ENCODE measurements at places on chromosomes 1 and 21.

DNA sequence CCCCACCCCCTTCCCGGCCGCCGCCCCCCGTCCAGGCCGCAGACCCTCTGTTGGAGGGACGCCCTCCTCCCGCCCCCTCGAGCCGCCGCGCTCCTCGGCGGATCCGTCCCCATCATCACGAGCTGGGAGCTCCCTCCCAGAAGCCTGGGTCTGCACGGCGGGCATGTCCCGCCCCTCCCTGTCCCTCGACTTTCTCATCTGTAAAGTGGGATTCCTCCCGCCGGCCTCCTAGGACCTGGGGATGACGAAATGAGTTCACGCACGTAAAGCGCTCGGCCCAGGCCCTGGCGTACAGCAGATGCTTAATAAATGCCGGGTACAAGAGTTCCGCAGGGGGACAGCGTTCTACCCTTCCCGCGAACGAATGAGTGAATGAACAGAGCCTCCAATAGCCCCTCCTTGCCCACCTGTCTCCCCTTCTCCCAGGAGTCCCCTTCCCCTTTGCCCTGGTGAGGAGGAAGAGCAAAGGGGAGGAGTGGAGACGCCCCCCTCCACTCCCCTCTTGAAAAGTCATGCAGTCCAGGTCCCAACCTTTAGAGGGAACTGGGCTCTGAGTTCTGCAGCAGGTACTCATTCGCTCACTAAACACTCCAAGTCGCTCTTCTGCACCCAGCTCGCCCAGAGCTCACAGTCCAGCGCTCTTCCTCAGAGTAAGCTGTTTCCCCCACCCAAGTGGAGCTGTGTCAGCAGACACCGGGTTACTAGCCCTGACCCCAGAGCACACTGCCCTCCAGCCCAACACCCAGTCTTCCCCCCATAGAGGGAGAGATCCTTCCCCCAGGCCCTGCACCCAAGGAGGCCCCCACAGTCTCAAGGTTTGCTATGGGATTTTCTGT lies 16.8 kb downstream of the RAP1GAP start:
- no peak for DNase-seq

GRCh38 chr1:93801471-93801870 lies 77.5 kb downstream of the DNTTIP2 start:
- DNase-seq = no peak

GRCh38 chr1:177091040-177091439 lies 73.5 kb downstream of the ASTN1 start:
- DNase-seq = no peak

- no peak for DNase-seq
Measured at GRCh38 chr1:42157667-42158066, 4.5 kb downstream of the GUCA2B start.

- no peak for DNase-seq
Measured at GRCh38 chr1:45928486-45929205, 125.2 kb downstream of the MAST2 start.

DNA sequence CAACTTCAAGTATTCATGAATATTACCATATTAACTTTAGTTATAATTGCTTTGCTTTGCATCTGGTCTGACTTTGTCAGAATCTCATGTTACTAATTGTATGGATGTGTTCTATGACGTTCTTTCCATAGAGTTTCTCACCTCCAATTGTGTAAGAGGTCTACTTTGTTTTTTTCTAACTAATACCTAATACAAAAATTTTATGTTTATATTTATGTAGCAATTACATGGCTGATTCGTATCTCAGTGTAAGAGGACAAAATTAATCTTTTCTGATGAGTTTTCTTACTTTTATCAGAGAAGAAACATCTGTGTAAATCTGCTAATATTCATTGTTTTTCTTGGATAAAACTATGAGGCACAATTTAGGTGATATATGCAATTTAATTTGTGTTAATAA lies 224.8 kb upstream of the B3GALT2 start:
- no peak for DNase-seq

- no peak for DNase-seq
Measured at GRCh38 chr1:2969011-2969844, 52.0 kb upstream of the ACTRT2 start.

DNA sequence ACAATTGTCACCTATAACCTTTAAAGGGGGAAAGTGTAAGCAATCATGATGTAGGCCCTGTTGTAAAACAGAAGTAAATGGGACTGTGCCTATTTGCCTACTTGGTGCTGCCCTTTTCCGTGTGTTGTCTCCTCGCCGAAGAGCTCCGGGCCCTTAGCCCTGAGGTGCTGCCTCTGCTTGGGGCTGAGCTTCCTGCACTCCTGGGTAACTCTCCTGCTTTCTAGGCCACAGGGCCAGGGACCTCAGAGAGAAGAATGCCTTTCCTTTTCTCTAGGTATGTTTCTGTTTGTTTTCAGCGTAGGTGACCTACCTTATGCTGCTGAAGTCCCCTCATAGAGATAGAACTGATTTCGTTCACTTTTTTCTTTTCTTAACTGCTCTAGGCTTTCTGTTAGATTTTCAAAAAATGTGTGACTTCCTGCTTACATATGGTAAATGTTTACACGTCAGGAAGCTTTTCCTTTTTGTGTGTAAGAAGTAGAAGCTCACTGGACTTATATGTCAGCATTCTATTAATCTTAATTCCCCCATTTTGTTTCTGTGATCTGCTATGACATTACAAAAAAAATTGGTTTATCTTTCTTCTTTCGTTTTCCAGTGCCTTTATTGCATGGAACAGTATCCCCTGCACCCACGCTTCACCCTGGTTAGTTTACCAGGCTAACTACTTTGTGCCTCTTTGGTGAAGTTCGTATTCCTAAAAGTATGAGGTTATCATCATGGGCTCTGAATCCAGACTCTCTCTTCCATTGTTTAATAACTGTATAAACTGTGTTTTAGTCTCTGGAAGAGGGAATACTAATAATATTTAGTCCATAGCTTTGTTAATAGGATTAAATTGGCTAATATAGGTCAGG lies 61.7 kb downstream of the ITSN1 start:
- DNase-seq = no peak

DNA sequence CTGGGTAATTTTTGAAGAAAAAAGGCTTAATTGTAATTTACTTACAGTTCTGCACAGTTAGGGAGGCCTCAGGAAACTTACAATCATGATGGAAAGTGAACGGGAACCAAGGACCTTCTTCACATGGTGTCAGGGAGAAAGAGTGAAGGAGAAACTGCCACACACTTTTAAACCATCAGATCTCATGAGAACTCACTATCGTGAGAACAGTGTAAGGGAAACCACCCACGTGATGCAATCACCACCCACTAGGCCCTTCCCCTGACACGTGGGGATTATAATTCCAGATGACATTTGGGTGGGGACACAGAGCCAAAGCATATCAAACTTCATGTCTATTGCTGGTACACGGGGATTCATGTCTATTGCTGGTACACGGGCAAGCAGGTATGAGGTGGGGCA lies 5.3 kb upstream of the SFT2D2 start:
- no peak for DNase-seq

Data from germinal center (tissue), 1 donor.